ENCODE measurements at places on chromosomes 3 and 15.

DNA sequence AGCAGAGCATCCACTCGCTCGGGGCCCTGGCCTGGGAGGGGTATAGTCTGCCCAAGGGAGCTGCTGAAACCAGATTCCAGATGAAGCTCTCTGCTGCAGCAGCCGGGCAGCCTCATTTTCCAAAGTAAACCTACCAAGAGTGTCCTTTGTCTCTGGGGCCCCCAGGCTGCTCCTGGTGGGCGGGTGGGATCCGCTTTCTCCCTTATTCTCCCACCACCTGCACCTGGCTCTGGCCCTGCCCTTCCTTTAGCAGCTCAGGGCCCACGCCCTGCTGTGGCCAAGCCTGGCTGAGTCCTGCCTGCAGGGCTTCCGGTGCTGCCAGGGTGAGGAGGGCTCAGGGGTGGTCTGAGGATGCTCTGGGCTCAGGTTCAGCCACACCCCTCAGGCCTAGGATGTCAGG lies 13.0 kb downstream of the SCN5A start:
- no peak for DNase-seq

DNA sequence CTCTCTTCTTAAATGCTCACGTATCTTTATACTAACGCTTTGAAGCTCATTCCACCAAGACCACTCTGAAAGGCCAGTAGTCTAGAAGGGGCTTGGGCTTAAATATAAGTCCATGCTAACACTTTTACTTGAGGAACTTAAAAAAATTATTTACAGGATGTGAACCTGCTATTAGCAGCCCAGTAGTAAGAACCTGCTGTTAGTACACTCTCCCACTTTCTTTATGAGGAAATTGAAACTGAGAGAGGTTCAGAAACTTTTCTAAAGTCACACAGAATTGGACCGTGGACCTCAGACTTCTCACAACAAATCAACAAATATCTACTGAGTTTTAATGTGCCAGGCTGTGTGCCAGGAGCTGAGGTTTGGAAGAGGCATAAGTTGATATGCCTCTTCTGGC lies 53.4 kb downstream of the SYNPR start:
- no peak for DNase-seq

DNA sequence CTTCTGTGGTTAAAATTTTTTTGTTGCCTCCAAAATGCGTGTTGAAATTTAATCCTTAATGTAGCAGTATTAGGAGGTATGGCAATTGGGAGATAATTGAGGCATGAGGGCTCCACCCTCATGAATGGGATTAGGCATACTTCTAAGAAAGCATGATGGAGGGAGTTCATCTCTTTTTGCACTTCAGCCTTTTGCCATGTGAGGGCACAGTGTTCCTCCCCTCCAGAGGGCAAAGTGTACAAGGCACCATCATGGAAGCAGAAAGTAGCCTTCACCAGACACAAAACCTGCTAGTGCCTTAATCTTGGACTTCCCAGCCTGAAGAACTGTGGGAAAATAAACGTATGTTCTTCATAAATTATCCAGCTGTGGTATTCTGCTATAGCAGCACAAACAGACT lies 429.5 kb downstream of the ZIC1 start:
- no peak for DNase-seq

- DNase-seq, result no peak
Observed at GRCh38 chr15:99403597-99403996, 152.3 kb downstream of the LRRC28 start.

DNA sequence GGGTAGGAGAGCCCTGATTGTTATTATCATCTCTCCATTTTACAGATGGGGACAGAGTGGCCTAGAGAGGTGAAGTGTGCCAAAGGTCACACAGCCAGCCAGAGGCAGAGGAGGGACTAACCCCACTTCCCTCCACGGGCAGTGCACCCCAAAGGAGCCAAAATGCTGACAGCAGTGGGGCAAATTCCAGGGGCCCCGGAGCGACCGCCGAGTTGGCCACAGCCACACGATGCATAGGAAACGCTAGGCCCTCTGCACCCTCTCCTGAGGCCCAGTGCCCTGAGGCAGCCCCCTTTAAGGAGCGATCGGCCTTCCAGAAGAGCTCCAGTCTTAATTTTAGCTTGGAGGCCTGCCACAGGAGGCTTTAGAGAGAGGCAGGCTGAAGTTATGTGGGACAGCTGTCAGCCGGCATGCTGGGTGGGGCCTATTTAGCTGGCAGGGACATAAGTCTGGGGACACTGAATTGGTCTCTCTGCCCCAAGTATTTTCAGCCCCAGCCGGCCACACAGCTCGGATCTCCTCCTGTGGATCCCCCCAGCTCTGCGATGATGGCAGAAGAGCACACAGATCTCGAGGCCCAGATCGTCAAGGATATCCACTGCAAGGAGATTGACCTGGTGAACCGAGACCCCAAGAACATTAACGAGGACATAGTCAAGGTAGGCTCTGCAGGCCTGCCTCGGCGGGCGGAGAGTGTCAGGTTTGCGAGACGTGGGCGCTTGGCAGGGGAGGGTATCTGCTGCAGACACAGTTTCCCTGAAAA lies at the start of gene CAV3:
TSS of gene CAV3 (plus strand) at position 471 of the 763 bp plus-strand sequence. CDS start at position 546, 75 bp downstream.
- no peak for DNase-seq

GRCh38 chr3:113241292-113242095 lies 30.1 kb downstream of the BOC start:
- DNase-seq, result no peak

DNA sequence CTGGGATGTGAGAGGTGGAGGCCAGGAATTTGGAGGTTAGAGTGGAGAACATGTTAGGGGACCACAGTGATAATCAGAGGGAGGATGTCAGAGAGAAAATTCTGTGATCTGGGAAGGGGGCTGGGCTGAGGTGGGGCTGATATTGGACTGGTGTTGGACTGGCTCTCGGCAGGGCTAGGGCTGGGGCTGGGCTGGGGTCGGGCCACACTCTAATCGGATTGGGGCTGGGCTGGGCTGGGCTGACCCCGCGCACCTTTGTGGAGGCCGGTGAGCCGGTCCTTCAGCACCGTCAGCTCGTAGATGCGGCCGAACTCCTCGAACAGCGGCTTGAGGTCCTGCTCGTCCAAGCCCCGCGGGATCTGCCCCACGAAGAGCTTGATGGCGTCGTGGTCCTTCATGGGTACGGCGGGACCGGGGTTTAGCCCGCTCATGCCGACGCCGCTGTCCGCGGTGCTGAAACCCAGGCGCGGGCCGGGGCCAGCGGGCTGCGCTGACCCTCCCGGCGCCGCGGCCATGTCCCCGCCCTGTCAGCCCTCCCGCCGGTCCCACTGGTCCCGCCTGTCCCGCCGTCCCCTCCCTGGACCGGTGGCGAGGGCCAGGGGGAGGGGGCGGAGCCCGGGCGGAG lies 485 bp downstream of the CELF6 start:
- no peak for DNase-seq

DNA sequence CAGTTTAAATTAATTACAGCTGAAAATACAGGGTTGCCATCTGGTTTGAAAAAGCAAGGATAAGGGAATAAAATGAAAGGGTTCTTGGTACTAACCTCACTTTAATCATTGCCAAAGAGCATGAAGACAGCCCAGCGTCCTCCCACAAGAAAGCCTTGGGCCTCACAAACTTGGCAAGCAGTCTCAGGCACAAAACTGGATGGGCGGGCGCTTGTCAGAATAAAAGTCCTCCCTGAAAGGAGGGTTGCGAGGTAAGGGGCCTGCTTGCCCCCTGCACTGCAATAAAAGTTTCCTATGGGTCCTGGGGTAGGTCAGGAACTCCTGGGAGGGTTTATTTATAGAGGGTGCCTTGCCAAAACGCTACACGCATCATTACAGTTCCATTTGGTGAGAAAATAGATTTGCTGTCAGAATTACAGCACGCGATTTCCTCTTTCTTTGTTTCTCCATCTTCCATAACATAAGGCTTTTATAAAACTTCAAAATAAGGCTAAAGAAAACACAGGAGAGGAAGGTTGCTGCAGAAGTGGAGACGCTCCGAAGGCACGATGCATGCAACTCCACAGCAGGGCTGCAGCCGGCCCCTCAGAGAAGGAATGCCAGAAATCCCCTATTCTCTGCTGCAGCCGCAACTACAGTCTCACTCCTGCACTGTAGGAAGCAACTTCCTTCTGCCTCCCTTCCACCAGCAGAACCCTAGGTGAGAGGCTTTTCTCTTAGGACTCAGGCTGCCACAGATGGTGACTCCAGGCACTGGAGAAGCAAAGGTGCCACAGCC lies 61.3 kb downstream of the VGLL4 start:
- DNase-seq, result no peak

DNA sequence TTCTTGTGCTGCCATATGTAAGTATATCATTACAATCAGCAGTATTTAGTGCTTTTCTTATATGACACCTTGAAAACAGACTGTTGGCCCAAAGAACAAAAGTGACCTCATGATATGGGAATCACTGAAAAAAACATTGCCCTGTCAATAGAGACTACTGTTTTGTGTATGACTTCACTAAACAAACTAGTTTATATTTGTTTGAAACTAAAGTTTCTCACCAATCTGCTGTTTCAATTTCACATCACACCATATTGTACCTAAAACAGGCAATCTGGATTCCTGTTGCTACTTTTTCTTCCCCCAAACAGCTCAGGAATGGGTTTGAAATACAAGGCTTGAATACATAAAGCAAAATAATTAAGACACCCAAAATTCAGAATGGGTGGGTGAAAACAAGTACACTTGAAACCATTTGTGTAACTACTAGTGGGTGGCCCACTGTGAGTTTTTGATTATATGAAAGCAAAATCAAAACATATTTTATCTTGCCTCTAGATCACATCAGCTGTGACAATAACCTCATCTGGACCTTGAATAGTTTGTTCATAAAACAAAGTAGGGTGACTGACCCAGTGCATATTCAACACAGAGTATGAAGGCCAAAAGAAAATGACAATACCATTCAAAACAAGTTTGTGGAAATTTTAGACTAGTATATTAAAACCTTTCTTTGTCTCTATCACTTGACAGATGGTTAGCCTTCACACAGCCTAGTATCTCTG lies 5.9 kb downstream of the ZBTB20 start:
- no peak for DNase-seq

GRCh38 chr3:113625834-113626233 lies 70.6 kb downstream of the USF3 start:
- DNase-seq, result no peak

DNA sequence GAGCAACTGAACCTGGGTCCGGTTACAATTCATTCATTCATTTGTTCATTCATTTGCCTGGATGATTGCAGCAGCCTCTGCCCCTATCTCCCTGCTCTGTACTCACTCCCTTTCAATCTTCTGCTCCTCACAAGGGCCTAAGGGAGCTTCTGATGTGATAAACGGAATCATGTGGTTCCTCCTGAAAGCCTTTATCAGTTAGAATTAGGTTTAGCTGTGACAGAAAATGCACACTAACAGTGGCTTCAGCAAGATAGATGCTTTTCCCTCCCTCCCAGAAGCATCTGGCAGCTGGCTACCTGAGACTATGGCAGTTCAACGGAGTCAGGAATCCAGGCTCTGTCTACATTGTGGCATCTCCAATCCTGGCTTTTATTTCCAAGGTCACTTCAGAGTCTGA lies 196.0 kb downstream of the ADAMTS9 start:
- DNase-seq, result no peak

GRCh38 chr3:13397316-13397715 lies 22.8 kb downstream of the NUP210 start:
- DNase-seq, result no peak

GRCh38 chr3:168796339-168796738 lies 700.6 kb upstream of the GOLIM4 start:
- DNase-seq, result no peak

DNA sequence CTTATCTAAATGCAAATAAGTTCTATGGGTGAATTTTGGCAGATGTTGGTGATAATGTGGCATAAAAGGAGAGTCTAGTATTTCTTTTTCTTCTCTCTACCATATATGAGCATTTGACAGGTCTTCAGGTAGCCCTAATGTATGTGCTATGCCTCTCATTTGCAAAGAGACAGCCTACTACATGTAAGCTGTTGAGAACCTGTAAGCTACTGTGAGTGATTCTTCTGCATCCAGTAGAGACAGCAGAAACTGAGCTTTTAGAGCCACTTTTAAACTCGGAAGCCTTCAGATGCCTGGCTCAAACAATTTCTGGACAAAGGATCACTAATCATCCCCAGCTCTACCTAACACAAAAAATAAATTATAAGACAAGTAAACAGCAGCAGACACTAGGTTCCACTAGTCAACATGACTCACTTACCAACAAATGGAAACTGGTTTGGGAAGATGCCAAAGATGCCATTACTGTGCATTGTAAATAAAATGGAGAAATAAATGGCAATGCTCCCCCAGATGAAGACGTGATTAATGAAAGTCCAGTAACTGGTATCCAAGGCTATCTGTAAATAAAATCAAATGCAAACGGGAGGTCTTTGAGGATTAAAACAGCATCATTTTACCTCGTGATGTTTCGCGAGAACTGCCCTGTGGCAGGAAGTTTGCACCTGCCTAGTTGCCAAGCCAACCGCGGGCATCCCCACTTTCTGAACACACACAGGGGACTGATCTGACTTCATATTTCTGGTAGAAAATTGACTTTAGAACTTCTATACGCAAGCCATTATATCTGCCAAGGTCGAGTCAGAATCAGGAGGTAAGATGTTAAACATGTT lies 245.3 kb downstream of the DTWD1 start:
- no peak for DNase-seq
